ENCODE measurements at places on chromosomes 7 and 10.

DNA sequence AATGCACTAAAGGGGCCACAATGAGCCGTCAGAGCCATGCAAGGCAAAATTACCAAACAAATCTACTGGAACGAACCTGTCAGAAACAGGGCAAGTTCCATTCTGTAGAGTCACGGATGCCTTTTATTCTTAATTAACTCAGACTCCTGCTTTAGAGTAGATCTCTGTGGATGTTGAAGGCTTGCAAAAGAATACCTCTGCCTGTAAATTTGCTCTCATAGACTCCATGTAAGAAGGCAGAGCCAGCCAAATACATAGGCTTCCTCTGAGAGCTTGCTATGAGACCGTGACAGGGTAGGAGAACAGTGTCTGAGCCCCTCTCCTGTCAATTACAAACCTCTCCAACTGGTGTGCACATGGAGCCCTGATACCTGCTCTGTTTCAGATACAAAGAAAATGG lies 787.9 kb upstream of the POM121L12 start:
- no peak for DNase-seq

GRCh38 chr7:45136106-45137060 lies 21.2 kb upstream of the RAMP3 start:
- peak; percentile 96 for DNase-seq

DNA sequence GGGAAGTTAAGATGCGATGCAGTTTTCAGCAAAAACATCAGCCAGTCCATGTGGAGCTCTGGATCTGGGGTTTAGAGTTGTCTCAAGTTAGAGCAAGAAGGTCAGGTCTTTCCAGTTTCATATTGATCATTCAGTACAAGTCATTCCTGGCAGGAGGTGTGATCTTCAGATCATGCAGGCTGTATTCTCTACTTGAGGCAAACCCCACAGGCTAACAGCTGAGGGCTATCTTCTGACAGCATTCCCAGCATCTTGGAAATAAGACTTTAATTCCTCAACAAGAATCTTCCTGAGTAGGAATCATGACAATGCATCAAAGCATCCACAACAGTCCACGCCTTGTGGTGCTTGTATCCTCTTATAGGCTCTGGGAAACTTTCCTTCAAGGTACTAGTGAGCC lies 94.9 kb upstream of the ZNF438 start:
- DNase-seq: no peak

GRCh38 chr10:73625004-73625883 lies 16.0 kb downstream of the MYOZ1 start:
- no peak for DNase-seq

- DNase-seq: no peak
Measured at GRCh38 chr7:131031099-131031868, 296.4 kb upstream of the MKLN1 start.

- no peak for DNase-seq
Measured at GRCh38 chr10:78326372-78326771, 292.7 kb downstream of the RPS24 start.

- no peak for DNase-seq
Measured at GRCh38 chr10:21263263-21263803, 262.1 kb downstream of the SKIDA1 start.

- no peak for DNase-seq
Measured at GRCh38 chr7:154869436-154869835, 133.5 kb downstream of the PAXIP1 start.

DNA sequence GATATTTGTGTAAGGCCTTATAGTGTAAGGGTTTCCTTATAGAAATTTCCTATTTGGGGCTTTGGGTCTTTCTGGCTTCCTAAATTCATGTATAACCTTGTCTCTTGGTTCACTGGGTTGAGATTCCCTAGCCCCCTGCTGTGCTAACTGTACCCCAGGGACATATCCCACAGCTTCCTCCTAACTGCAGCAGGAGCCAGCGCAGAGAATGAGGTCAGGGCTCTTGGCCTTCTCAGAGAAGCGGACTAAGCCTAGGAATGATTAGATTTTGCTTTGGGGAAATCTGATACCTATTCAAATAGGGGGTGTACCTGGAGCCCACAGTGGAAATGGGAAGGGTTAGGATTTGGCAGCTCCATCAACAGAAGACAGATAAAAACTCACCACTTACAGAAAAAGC lies 138.1 kb upstream of the EFCAB10 start:
- no peak for DNase-seq

GRCh38 chr10:120732067-120732466 lies 119.1 kb upstream of the WDR11 start:
- DNase-seq: no peak

DNA sequence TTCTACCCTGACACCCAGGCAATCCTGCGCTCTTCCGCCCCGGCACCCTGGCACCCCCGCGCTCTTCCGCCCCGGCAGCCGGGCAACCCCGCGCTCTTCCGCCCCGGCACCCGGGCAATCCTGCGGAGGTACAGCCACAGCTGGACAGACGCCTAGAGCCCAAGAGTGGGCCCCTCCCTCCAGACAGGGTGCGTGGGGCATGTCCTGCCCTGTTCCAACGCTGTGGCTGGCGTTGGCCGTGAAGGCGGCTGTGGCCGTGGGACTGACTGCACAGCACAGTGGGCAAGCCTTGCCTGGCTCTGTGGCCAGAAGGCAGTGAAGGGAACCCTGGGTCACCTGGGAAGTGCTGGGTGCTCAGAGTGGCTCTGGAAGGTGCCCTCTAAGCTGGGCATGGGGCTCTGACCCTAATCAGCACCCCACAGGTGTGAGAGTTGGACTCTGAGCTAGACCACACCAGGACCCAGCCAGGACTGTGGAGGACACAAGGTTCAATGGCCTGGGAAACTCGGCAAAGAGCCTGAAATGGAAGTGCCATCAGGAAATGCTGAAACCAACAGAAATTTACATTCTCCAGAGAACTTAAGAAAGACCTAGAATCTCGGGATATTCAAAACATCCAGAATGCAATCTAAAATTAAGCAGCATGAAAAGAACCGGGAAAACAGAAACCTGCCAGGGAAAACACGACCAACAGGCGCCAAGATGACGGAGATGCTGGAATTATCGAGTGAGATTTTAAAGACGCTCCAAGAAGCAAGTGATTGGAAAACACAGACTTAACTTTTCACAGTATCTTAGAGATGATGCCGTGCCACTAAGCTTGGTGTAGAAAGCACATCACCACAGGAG lies 253.6 kb downstream of the ELFN1 start:
- no peak for DNase-seq

DNA sequence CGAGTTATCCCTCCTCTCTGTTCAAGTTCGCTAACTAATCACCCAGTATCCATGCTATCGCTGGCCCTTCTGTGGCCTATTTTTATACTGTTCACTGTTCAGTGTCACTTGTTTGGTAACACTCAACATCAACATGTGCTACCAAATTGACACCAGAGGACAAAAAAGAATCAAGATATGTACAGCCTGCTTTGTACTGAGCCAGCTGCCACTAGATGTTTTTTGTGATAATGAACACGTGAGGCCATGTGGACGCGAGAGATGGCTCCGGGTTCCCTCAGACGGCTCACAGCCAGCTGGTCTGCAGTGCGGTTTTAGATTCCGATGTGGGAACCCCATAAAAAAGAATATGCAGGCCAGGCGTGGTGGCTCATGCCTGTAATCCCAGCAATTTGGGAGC lies 21.2 kb downstream of the CAV1 start:
- no peak for DNase-seq

- no peak for DNase-seq
Measured at GRCh38 chr7:131610007-131610406, 53.6 kb upstream of the PODXL start.

DNA sequence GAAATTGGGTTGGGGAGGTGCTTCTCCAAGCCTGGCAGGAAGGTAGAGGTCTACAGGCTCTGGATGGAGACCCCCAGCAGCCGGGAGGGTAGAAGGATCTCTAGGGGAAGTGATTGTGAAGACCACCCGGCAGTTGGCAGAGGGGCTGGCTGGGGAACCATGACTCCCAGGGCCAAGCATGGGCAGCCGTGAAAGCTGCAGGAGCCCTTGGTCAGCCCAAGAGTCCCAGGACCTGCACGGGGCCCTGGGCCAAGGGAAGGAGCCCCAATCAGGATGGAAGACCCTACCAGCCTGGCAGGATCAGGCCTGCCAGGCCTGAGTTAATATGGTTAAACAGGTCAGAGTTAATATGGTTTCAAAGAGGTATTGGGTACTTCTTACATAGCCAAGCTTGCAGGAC lies 126.3 kb upstream of the NANOS1 start:
- DNase-seq: no peak

DNA sequence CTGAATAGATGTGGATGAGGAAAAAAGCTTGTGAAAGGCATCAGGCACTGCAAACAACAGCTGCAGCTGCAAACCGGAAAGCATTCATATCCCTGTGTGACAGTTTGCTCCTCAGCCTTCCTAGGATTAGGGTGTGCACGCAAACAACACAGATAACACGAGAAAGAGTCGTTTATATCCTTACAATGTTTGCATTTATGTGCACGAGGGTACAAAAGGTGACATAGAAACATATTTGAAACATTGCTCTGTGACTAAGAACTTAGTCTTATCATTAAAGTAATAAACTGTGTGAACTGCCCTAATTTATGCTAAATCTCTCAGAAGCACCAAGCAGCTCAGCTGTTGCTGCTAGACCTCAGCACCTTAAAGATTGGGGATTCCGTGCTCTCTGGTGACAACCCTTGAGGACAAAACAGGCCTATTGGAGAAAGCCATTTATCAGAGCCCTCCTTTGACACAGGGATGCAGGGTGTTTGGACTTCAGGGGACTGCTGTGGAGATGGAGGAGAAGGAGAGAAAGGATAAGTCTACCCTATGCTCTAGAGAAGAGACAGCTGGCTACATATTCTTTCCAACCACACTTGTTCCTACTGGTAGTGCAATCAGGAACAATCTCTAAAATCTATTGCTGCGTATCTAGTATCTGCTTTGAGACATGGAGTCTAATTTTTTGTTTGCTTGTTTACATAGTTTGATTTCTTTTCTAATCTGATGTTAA lies 176.2 kb downstream of the GNAT3 start:
- DNase-seq: no peak

DNA sequence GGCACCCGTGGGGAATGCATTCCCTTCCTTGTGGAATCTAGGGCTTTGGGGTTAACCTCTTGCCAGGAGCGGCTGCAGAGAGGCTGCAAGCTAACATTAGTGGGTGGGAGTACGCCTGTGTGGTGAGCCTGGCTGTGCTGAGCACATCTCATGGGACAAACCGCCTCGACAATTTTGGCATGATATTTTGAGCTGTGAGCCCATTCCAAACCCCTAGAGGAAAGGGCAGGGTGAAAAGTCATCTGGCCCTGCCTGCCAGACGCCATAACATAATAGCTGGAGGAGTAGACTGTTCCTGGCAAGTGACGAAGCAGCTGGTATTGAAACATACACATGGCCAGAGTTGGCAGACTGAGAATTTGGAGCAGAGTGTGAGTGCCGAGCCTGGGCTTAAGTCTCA lies 110.0 kb downstream of the TACC2 start:
- DNase-seq: no peak

- no peak for DNase-seq
Measured at GRCh38 chr7:105122619-105123018, 108.6 kb downstream of the KMT2E start.

DNA sequence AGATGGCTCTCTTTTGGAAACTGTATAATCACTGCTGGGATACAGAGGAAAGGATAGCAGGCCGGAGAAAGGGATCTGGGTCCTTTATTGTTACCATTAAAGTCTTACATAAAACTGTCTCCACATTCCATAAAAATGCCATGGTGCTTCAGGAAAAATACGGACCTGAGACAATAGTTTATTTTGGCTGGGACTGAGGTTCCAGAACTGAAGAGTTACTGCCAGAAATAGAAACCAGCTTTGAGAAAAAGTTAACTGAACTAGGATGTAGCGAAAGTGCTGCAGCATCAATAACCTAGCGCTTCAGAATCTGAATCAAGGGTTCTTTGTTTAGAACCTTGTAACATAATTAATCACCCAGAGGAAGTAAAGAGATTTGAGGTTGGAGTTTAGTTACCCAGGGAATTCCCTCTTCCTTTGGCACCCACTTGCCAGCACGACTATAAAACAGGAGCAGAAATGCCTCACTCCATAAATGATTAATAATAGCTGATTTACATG lies 38.0 kb downstream of the MEOX2 start:
- peak; percentile 89 for DNase-seq

GRCh38 chr7:42456267-42456666 lies 219.3 kb upstream of the GLI3 start:
- no peak for DNase-seq

- no peak for DNase-seq
Measured at GRCh38 chr7:94297397-94297838, 97.3 kb upstream of the COL1A2 start.

DNA sequence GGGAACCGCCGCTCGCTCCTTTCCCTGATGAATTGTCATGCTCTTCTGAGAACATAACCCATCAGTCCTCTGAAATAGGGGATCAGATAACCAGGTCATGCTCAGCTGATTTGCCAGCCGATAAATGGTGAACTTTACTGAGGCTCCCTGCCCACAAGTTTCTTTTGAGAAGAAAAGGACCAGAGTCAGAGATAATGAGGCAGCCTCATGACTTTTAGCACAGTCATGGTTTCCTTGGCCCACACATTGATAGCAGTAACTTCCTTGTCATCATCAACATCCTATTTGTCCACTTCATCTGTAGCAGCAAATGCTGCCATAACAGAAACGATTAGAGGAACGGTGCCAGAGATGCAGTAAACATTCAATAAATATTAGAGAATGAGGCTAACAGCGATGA lies 509.0 kb downstream of the GATA3 start:
- DNase-seq: no peak

DNA sequence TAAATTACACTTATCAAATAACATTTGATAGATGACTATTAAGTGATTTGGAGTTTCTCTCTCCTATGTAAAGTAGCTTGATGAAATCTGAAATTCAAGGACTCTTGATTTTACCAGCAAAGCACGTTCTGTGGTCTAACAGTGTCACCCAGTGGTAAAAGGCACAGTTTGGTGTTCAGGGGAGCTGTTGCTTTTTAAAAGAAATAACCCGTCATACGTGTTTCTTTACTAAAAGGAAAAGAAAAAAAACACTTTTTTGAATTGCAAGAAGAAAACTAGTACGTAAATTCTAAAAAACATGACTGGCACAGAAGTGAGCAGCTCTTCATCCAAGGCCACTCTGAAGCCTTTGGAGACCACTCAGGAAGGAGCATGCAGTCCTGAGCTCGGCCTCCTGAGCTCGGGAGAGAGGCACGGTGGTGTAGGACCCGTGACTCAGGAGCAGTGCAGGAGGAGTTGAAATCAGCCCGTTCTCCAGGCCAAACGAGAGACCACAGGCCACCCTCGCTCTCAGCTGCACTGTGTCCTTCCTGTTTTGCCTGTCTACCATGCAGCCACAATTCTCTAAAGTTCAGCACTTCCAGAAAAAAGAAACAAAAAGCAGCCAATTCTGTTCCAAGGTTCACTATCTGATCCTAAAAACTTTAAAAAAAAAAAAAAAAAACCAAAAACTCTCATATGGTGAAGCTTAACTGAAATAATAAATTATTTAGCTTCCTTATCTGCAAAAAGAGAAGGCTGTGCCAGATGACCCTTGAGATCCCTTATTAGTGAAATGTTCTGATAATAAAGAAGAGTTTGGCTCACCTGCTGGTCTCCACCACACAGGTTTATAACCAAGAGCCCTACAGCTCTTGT lies 212.6 kb upstream of the FRMD4A start:
- no peak for DNase-seq

Measured in COLO829 (cell line).